ENCODE measurements at places on chromosomes 2 and 18.

GRCh38 chr18:47710451-47710850, 220.0 kb downstream of the SMAD2 start:
- no peak for DNase-seq

- DNase-seq = no peak
Observed at GRCh38 chr2:6072276-6072675, 380.1 kb downstream of the SOX11 start.

- no peak for DNase-seq
Observed at GRCh38 chr2:239544918-239545465, 144.2 kb upstream of the HDAC4 start.

DNA sequence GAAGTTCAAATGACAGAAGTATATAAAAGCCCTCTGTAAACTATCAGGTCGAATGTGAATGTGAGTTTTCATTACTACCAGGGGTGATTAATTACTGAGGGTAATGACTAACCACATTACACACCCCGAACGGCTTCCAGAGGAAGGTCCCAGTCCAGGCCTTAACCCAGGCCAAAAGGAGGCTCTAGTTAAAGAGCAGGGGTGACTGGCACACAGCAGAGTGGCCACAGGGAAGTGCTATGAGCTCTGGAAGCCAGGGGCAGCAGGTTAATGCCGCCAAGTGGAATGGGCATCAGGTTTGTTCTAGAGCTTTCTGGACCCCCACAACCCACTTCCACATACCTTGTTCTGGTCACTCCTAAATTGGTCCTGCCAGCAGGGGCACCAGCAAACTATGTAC, 87.7 kb downstream of the BCL11A start:
- no peak for DNase-seq

- no peak for DNase-seq
Observed at GRCh38 chr2:53938904-53939303, 31.9 kb downstream of the PSME4 start.

- DNase-seq = no peak
Observed at GRCh38 chr2:226115832-226116200, 683.8 kb downstream of the IRS1 start.

- DNase-seq = no peak
Observed at GRCh38 chr2:180184506-180184905, 177.4 kb upstream of the CWC22 start.

DNA sequence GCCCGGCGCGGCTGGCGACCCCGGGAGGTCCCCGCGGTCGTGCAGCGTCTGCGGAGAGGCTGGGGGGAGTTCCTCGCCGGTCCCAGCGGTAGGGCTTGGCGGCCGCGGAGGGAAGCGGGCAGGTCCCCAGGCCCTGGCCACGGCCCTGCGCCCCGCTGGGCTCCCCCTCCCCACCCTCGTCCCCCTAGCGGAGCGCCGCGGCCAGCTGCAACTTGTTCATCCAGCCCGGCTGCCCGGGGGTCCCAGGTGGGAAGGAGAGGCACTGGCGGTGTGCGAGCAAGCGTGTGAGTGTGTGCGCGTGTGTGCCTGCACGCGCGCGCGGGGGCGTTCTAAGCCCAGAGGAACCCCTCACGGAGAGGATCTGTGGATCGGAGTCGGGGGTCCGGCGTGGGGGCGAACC, 1.3 kb downstream of the PTPRM start:
- peak; percentile 21 for DNase-seq

DNA sequence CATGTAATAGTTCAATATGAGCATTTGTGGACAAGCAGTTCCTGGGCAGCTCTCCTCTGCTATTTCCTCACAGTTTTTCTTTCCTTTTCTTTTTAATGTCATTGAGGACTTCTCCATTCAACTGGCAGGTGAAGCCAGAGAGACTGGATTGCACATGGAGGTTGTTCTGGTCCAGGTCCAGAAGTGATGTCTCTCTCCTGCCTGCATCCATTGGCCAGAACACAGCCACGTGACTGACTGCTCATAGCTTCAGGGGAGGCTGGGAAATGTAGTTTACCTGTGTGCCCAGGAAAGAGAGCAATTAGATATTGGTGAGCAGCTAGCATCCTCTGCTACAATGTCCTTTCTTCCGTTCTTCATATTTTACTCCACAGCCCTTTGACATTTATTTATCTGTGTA, 20.2 kb upstream of the ADAM23 start:
- DNase-seq = no peak

GRCh38 chr18:46071653-46072375, at the start of gene PSTPIP2:
TSS of gene PSTPIP2 (minus strand) at chr18:46072260. CDS start at chr18:46072188, 72 bp downstream.
- peak; percentile 19 for DNase-seq

- no peak for DNase-seq
Observed at GRCh38 chr2:8501061-8501720, 180.7 kb upstream of the ID2 start.

- no peak for DNase-seq
Observed at GRCh38 chr2:42367835-42368234, 6.8 kb upstream of the COX7A2L start.

- no peak for DNase-seq
Observed at GRCh38 chr2:46655551-46656436, 176.4 kb downstream of the TMEM247 start.

DNA sequence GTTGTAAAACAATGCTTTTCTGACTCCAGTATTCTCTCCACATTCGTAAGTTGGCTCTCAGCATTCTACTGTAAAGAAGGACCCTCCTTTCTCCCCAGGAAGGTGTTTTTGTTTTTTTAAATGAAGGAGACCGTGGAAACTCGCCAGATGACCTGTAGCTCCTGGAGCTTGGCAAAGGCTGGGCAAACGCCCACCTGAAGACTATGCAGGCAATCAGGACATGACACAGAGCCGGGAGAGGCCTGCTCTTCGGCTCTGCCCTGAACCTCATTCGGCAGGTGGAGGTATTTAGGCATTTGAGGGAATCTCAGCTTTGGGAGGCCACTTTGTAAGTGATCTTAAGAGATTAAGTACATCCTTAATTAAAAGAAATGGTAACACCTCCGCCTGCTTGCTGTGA, 17.4 kb downstream of the CASP10 start:
- no peak for DNase-seq

DNA sequence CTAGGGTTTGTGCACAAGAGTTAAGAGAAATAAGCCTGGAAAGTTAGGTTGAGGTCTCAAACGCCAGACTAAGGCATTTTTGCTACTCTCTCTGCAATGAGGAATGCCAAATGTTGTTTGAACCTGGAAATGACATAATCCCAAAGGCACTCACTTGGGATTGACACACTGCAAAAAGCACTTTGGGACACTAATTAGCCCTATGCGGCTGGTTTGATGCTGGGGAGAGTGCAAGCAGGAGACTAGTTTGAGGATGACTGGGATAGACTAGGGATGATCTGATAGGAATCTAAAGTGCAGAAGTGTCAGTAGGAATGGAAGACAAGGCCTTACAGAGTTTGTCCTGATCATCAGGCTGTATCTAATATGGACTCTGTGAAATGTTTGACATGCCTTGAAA, 469.0 kb downstream of the SLC4A3 start:
- no peak for DNase-seq

GRCh38 chr2:735670-736218, 58.5 kb upstream of the TMEM18 start:
- DNase-seq = no peak

- DNase-seq = no peak
Observed at GRCh38 chr2:158478816-158479215, 22.1 kb downstream of the PKP4 start.

DNA sequence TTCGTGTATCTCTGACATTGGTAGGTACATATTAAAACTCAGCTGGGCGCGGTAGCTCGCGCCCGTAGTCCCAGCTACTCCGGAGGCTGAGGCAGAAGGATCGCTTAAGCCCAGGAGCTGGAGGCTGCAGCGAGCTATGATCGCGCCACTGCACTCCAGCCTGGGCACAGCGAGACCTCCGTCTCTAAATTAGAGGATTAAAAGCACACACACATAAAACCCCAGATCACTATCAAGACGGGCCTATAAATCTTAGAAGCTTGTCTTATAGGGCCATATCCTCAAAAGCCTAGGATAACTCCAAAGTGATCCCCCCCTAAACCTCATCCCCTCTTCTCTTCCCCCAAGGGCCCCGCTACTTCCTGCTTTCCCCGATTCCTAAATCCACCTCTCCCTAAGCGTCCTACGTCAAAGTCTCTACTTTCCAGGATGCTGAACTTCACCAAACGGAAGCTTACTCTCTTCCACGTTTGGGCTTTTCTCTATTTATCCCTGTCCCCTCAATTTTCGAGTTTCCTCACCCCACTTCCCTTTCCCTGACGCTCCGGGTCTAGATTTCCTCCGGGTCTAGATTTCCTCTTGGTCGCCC, 707 bp downstream of the KRCC1 start:
- peak; percentile 31 for DNase-seq

Measured in HuH-7.5 (cell line).